ENCODE measurements at places on chromosomes 11 and 22.

- no peak for DNase-seq
Measured at GRCh38 chr11:128472128-128473089, 114.9 kb downstream of the ETS1 start.

DNA sequence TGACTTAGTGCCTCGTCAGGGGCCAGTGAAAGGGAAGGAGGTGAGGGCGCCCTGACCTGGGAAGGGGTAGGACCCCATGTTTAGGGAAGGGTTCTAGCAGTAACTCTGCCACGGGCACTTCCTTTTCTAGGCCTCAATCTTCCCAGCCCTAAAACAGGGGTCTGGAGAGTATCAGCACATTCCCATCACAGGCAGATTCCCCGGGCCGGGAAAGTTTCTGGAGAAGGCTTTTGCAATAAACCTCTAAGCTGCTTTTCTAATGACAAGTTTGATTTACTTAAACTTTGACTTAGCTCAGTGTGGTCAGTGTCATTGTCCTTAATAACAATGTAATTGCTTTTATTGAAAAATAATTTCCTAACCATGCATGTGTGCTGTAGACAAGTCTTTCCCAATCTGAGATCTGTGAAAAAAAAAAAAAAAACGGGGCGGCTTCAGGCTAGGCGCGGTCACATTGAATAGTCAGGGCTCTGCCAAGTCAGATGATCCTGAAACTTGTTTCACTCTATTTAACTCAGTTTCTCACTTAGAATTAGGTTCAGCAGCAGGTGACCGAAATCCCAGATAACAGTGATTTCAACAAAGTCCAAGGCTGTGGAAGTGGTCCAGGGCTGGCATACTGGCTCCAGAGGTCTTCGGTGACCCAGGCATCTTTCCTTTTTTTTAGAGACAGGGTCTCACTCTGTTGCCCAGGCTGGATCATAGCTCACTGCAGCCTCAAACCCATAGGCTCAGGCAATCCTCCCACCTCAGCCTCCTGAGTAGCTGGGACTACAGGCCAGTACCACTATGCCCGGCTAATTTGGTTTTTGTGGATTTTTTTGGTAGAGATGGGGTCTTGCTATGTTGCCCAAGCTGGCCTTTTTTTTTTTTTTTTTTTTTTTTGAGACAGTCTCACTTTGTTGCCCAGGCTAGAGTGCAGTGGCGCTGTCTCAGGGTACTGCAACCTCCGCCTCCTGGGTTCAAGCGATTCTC, 19.5 kb upstream of the TAB1 start:
- no peak for DNase-seq

GRCh38 chr11:69982690-69983570, 95.2 kb upstream of the ANO1 start:
- DNase-seq, result no peak

DNA sequence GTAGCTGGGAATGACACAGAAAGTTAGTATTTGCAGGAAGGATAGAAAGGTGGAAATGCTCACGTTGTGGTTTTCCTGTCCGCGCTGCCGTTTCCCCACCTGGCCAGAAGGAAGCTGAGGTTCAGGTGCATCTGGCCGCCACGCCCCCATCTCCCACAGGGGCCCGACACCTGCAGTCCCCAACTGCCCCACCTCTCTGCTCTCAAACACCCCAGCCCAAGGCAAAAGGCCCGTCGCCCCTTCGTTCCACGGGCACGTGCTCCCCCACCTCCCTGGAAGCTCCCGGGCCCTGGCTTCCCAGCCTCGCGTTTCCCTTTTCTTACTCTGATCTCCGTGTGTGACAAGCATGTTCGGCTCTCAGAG, 985.1 kb downstream of the BRD1 start:
- no peak for DNase-seq

GRCh38 chr11:30908272-30908671, 322.1 kb upstream of the MPPED2 start:
- no peak for DNase-seq

GRCh38 chr11:69454018-69454417, 27.4 kb upstream of the LINC01488 start:
- no peak for DNase-seq

DNA sequence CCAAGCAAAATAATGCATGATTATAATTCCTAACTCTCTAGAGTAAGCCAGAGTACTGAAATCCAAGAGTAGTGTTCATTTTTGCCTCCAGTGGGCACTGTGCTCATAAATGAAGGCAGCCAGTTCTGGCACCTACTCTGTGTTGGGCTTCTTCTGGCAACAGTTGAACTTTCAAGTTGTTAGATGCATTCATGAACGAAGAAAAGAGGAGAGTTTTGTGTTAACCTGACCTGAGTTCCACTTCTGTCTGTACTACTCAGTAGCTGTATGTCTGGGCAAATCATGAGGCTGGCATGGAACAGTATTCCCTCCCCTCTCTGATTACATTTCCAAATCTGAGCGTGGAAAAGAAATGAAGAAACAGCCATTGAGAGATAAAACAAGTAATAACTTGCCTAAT, 20.3 kb upstream of the TENM4 start:
- DNase-seq, result peak; percentile 50

DNA sequence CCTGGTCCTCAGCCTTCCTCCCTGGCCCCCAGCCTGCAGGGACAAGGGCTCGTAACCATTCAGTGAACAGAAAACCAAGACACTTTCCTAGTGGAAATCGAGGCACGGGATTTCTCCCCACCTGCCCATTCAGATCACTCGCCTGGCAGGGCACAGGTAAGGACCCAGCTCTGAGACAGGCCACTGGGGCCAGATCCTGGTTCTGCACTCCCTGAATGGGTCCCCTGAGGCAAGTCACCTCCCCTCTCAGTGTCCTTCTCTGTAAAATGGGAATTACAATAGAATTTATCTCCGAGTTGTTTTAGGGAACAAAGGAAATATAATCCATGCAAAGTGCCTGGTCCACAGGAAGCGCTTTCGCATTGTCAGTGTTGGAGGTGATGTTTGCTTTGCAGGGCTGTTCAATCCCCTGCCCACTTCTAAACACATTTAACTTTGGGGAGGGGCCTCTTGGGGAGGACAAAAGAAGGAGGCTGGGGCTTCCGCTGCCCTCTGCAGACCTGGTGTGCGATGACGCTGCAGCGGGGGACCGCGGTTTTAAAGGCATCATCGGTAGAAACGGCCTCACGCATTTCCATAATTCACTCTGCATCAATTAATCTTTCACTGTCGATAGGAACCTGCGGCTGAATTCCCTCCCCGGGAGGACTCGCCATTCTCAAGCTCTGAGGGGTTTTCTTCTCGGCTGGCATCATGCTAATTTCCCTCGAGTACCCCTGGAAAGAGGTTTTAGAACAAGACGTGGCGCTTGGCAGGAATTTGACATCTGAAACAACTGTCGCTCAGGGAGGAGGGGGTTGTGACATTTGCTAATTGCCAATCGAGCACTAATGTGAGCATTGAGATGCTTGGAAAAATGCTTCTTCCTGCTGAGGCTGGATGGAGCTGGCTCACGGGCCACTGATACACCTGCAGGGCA, 70.4 kb upstream of the FGF3 start:
- no peak for DNase-seq

- peak; percentile 85 for DNase-seq
Measured at GRCh38 chr11:118928870-118929500, 3.3 kb upstream of the BCL9L start.

DNA sequence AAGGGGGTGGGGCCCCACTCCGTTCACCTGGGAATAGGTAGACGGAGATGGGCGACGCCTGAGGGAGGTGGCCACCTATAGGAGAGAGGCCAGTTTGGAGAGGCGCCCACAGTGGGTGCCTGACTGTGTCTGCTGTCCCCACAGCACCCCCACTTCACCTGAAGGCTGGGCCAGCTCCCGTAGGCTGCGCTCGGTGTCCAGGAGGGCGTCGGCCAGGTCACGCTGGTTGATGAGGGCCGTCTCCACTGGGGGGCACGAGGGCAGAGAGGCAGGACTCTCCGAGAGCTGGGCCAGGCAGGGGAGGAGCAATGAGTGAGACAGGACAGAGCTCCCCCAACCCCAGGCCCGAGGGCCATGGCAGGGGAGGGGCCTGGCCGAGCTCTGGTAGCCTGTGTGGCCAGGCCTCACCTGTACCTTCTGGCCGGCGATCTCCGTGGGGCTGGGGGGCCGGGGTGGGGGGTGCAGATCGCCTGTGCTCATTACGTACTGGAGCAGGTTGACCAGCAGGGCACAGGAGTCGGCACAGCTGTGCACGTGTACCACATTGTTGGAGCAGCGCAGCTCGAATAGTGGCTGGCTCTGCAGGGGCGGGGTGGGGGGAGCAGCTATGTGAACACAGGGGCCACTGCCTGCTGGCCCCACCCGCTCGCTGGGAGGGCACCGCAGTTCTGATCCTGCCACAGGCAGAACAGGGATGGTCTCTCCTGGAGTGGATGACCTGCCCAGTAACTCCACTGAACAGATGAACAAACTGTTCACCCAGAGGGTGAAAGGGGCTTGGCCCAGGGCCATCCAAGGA, 14.7 kb downstream of the ATG2A start:
- DNase-seq, result no peak

DNA sequence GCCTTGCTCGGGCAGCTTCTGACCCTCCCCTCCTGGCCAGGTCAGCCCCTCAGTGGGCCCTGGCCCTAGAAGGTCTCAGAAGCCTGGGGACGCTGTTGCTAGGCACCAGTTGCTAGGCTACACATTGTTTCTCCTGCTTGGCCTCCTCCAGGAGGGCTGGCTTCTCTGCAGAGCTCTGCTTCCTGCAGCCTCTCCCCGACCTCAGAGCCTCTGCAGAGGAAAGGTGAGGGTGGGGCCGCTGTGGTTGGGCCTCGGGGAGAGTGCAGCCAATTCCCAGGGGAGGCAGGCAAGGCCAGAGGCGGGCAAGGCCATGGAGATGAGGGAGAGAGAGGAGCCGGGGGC, 27.6 kb upstream of the LRRC10B start:
- no peak for DNase-seq

DNA sequence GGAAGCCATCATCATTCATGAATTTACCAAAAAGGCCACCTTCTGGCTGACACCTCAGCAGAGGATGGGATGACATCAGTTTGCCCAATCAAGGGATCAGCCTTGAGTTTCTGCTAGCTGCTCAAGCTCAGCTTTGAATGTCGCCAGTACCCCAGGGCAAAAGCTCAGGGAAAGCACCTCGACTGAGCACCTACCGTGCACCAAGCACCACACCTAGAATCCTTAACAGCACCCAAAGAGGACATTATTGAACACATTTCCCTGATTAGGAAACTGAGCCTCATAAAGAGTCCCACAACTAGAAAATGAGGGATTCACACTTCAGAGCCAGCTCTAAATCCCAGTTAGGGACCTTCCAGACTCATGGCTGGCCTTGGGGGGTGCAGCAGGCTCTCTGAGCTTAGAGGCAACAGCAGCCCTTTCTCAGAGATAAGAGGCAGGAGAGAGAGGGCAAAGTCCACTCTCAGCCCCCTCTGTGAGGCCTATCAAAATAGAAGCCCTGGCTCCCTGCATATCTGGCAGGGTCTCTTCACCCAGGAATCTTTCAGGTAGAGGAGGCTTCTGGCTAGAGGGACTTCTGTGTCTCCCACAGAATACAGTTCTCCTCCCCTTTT, 13.4 kb upstream of the DAGLA start:
- no peak for DNase-seq

DNA sequence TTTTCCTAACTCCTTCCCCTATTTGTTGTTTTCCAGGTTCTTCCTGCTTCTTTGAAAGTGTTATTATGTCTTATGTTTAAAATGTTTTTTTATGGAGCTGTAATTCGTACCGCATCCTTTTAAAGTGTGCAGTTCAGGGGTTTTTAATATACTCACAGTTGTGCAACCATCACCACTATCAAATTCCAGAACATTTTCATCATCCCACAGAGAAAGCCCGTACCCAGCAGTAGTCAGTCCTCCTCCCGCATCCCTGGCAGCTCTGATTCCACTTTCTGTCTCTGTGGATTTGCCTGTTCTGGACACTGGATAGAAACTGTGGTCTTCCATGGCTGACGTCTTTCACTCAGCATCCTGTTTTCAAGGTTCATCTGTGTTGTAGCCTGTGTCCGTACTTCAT, 73.7 kb downstream of the JAM3 start:
- DNase-seq, result no peak

DNA sequence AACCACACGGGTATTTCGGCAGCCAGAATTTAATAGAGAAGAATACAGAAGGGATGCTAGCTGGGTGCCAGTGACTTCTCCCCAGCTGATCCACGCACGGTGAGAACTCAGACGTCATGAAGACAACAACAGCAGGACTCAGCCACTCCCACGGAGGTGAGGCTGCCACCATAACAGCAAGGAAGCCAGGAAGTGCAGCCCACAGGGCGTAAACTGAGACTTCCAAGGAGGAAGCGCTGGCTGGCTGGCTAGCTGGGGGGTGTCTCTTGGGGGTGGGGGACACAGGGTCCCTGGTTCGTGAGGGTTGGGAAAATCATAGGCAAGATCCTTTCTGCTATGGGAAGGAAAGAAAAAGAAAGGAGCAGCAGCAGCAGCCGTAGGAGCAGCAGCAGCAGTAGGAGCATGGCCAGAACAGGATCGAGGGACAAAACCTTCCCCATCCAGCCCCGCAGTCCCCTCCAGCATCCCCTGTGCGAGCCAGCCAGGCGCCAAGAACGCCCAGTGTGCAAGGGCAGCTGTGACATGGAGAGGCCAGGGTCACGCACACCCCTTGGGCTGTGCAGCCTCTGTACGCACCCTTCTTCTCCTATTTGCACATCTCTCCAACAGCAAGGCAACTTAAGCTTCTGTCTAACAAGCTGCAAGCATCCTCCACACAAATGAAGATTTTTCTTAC, 49.6 kb upstream of the SHANK2 start:
- no peak for DNase-seq

- no peak for DNase-seq
Measured at GRCh38 chr11:62925745-62926679, 4.8 kb upstream of the CHRM1 start.

DNA sequence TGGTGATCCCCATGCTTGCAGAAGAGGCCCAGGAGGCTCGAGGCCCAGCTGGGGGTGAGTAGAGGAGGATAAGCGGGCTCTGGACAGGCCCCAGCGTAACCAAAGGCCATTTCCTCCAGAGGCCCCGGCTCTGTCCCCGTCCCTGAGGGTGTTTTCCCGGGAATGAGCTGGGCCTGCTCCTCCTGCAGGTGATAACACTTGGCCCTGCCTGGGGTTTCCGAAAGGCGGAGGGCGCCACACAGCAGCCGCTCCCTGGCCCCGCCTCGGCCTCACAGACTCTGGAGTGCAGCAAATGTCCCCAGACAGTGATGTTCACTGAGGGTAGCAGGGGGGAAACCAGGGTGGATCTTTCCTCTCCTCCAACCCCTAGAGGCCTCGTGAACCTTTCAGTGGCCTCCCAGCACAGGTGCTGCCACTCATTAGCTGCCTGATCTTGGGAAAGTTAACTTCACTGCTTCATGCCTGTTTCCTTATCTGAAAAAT, 10.5 kb upstream of the MGAT3 start:
- no peak for DNase-seq

GRCh38 chr11:115459563-115459962, 44.7 kb downstream of the CADM1 start:
- no peak for DNase-seq

DNA sequence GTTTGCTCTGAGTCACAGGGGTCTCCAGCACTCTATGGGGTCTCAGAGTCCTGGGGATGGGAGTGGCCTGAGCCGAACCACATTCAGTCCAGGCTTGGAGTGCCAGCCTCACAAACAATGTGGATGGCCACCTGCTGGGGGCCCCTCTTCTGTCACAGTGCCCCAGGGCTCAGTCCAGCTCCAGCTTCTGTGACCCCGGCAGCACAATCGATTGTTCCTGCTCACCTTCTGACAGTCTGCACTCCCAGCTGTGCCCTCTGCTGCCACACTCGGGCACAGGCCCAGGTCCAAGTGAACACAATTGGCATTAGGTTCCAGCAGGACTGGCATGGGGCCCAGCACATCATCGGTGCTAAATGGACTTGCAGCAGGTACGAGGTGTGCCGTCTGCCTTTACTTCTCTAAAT, 84.8 kb downstream of the TP53I11 start:
- DNase-seq, result peak; percentile 73
